Upper lobe of right lung (tissue), 1 donor: ENCODE measurements at places on chromosomes 6 and 20. TPM values are rescaled to one million over a fixed set of nuclear protein-coding genes. Genes with fewer than 3 reads are reported as not detected.

DNA sequence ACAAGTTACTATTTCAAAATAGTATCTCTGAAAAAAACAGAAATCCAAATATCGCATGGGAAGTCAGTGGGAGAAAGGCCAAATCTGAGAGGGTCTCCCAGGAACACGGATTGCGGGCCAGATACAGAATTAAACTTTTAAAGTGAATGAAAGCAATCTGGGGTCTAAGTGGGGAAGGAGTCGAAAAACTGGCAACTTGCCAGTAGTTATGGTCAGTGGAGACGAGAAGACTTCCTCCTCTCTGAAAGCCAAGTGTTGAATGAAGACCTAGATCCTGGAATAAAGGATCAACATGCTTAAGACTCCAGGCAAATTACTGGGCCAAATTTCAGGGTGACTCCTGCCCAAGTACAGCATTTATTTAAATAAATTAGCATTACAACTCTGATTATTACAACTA lies 123.6 kb downstream of the BFSP1 start:
- no peak for DNase-seq

GRCh38 chr6:13818341-13818740 lies 4.0 kb upstream of the MCUR1 start:
- no peak for DNase-seq

The RIPPLY2 gene
- total RNA-seq: not detected

- no peak for DNase-seq
These were observed 266.1 kb upstream of the RNF24 start for GRCh38 chr20:4281258-4282055.

The GRM1 gene
- total RNA-seq: 0.09 TPM

DNA sequence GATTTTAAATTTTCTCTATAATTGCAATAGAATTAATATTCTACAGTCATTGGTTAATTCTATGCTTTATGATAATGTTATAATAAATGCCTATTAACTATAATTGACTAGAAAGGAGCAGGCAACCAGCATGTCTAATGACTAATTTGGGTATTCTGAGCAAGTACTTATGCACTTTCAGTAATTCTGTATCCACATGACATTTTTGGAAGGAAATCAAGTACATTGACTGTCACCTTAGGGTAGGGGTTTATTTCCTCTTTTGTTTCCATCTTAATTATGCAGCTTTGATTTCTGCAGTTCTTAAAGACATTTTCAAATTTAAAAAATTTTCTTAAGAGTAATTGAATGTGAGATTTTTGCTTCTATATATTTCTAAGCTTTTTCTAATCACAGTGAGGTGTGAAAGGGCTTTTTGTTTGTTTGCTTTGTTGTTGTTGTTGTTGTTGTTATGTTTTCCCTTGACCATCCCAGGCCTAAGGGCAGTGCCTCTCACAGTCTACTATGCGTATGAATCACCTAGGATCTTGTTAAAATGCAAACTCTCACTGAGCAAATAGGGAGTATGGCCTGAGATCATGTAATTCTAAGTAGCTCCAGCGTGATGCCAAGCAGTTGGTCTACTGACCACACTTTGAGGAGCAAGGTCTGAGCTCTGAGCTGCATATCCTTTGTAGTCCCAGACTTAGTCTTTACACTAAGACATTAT lies 467.1 kb upstream of the RNF217 start:
- no peak for DNase-seq

GRCh38 chr6:56347526-56347925 lies 100.1 kb upstream of the COL21A1 start:
- DNase-seq: no peak

DNA sequence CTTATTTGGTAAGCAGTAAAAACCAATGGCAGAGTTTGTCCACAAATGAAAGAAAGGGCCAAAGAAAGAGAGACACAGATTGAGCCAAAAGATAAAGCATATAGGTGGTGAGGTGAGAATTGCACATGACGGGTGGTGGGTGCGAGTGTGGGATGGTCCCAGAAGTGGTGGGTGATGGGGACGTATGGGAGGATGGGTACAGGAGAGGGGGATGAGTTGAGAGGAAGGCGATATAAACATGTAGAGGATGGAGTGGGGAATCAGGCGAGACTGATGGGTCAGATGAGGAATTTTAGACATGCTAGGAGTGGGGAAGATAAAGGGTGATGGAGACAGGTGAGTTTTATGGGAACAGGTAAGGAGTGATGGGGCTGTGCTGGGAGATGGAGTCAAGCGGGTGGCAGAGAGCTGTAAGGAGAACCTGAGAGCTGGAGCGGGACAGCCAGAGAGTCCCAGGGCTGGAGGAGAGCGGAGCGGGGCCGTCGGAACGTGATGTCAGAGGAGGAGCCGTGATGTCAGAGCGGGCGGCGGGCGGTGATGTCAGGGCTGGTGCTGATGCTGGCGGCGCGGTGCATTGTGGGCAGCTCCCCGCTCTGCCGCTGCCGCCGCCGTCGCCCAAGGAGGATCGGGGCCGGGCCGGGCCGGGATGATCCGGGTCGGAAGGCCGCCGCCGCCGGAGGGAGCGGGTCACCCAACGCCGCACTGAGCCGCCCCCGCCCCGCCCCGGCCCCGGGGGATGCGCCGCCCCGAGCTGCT lies at the start of gene TTBK1:
Gene TTBK1 (plus strand): TSS at position 574 of the 756 bp plus-strand sequence. CDS start 3,180 bp downstream, outside the sequence.
- no peak for DNase-seq

DNA sequence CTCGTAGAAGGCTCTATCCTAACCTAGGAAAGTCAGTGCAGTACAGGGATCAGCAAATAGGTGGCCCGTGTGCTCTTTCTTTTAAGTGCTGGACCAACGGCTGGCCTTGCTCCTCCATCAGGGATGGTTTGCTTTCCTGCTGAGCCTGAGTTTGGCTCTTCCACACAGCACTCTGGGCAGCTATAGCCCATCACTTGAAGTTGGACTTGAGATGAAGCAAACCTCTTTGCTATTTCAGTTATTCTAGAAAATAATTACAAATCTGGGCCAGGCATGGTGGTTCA lies 66.9 kb upstream of the KCNK16 start:
- DNase-seq: no peak

- DNase-seq: no peak
These were observed 23.2 kb upstream of the ELOVL2 start for GRCh38 chr6:11067348-11067747.

GRCh38 chr20:9122571-9122970 lies 53.7 kb downstream of the PLCB4 start:
- DNase-seq: no peak

DNA sequence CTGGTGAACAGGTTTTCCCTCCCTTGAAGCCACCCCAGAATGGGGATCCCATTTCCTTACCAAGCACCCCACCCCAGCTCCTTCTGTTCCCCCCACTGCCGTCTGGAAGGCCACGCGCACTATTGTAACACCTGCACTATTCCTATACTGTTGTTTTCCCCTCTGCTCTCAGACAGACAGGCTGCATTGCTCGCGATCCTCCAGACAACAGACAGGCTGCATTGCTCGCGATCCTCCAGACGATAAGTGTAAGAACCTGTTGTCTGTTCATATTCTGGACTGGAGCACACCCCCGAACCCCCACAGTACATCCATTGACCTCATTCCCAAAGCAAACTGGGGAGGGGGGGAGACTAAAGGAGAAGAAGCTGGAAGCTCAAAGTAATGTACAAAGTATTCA lies 72.7 kb downstream of the LY86 start:
- DNase-seq: no peak

DNA sequence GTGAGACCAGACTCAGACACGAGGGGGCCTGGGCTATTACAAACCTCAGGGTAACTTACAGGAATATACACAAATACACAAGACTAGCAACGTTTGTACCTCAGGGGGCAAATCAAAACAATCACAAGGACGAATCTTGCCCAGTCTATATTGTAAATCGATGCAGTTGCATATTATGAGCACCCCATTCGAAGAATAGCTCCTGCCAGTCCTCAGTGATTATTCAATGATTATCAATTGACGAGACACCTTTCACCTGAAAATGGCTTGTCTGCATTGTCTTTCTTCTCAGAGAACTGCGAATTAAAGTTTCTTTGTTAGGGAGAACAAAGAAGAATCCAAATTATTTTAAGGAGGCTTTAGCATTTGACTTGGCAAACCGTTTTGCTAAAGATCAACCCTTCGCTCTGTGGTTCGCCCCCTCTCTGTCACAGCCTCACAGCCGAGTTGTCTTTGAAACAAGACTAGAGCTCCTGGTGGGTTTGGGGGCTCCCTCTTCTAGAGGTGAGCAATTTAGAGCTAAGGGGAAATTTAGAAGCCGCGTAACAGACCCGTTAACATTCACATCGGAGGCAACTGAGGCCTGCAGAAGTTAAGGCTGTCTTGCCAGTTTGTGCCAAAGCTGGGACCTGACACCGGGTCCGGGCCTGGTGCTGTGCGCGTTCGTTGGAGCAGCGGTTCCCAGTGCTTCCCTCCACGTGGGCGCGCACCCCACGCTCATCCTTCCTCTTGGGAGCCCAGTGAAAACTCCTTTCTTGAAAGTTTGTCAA lies 24.9 kb upstream of the MAP3K7 start:
- no peak for DNase-seq

- DNase-seq: no peak
These were observed 949 bp upstream of the ATXN1 start for GRCh38 chr6:16762268-16762549.

The EYS gene
- total RNA-seq: not detected

GRCh38 chr20:56247954-56248782 lies at the start of gene MC3R:
TSS of gene MC3R (plus strand) at chr20:56248732. CDS start at chr20:56248844, 112 bp downstream.
- DNase-seq: peak; percentile 69

DNA sequence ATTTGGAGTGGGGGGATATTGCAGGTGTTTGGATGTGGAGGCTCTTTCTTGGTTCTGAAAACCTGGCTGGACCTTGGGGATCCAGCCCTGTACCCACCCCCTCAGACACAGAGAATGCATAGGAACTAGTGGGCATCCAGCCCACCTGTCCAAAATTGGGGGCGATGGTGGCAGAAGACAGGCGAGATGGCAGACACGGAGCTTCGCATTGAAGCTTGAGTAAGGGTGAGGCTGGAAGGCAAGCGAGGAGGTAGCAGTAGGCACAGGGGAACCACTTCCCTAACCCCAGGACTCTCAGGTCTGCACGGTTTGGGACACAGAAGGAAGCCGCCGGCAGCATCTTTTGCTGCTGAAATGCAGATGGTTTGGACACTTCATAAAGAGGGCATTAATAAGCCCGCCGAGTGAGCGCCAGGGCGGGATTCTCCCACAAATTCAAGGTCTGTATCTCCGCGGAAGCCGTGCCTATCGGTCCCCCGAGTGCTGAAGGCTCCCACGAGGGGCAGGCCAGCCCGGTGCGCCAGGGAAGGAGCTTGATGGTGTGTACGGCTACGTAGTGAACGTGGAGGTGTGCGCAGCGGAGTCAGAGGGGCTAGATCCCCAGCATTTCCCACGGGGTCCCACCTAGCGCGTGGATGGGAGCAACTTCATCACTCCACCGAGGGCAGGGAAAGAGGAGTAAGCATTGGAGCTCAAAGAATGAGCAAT lies 1.6 kb upstream of the FOXA2 start:
- DNase-seq: no peak

DNA sequence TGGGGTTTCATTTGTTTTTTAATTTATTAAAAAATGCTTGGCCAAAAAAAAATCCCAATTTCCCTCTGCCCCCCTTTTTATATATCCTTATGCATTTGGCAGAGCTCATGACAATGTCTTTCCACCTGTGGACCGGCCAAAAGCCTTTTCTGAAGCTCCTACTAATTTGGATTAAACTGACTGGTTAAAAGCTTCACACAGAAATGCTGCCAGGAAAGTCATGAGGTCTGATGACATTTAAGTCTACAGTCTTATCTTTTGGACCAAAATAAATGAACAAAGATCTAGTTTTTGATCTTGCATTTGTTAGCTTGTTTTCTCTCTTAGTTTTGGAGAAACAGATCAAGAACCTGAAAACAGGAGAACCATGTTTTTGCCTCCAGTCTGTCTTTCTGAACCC lies 66.1 kb downstream of the TRMT11 start:
- DNase-seq: no peak

The HNF4A gene
- total RNA-seq: 0.20 TPM

- DNase-seq: no peak
These were observed 756 bp downstream of the MOXD1 start for GRCh38 chr6:132400555-132400882.

- no peak for DNase-seq
These were observed 111.2 kb upstream of the ADGRF1 start for GRCh38 chr6:47153404-47153755.

- DNase-seq: no peak
These were observed 18.1 kb upstream of the ASCC3 start for GRCh38 chr6:100899202-100899601.

DNA sequence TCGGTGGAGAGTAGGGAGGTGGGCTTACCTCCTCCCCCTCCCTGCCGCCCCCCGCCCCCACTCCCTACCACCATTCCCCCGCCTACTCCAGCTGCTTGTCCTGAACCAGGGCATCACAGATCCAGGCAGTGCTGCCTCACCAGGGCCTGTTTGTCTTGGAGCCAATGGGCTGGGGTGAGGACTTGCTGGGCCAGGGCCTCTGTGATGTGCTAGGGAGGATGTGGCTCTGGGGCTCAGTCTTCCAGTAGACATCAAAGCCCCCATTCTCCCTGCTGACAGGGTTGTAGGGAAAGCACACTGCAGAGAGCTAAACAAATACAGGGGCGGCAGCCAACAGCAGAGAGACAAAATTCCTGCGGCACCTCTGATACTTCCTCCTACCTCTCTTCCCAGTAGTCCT lies 48.2 kb upstream of the NXT1 start:
- DNase-seq: no peak

GRCh38 chr6:70131528-70131927 lies 171.4 kb downstream of the COL9A1 start:
- DNase-seq: no peak

DNA sequence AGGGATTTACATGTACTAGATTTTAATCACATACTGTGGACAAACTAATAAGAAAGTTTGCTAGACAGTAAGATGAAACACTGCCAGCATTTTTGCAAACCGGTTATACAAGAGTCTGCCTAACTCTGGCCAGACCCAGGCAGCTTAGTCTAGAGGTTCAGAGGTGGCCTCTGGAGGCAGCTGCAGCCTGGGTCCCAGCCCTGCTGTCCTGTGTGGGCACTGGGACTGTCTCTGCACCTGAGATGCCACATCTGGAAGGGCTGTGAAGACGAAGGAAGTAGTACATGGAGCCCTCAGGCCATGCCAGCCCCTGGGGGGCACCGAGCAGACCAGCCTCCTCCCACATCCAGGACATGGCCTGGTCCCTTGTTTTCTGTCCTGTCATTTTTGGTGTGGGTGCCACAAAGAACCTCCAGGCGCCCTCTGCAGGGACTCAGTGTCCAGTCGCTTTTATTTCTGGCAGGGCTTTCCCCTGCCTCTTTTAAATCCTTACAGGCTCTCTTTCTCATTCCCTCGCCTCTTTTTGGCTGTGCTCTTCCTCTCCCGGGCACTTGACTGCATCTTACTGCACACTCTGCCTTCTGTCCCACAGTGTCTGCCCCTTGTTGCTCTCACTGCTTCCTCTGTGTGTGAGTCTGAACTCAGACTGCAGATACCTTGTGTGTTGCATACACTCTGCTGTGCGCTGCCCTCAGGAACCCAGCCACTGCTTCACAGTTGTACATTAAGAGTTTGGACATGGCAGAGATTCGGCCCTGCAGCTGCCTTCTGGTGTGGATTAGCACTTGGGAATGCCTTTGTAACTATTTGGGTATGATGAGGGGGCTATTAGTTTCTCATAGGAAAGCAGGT lies 216.7 kb downstream of the ZDHHC14 start:
- no peak for DNase-seq

The KIF25 gene
- 0.96 TPM for total RNA-seq

The BPIFB4 gene
- not detected for total RNA-seq
